ENCODE measurements at places on chromosomes 11 and 22.
A peak's percentile ranks its signal among the peaks of the same experiment; 100 is the strongest.

GRCh38 chr11:20238712-20239111, 78.4 kb upstream of the DBX1 start:
- DNase-seq: peak; percentile 3

DNA sequence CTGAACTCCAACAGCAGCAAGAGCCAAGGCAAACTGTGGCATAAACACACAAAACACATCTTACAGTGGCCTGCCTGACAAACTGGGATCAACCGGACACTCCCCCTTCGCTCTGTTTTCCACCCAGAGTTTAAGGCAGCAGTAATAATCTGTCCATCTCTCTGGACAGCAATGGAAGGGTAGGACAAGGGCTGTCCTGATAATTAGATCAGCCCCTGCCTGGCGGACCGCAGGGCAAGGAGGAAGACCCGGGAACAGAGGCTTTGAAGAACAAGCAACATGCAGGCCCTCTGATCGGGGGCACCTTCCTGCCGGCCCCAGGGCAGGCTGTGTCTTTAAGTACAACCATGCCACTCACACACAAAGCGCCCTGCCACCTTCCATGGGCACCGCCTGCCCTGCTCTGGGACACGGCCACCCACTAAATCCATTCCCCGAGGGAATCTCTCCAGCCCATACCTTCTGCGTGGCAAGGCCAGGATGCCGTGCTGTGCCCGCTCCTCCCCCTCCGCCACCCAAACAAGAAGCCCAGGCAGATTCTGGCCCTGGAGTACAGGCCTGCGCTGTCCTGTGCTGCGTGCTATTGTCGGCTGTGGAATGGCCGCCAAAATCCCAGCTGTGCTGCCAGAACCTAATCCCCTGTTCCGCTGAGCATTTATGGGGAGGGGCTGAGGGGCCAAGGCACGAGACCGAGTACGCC, 38.8 kb downstream of the NUMA1 start:
- DNase-seq: peak; percentile 52

DNA sequence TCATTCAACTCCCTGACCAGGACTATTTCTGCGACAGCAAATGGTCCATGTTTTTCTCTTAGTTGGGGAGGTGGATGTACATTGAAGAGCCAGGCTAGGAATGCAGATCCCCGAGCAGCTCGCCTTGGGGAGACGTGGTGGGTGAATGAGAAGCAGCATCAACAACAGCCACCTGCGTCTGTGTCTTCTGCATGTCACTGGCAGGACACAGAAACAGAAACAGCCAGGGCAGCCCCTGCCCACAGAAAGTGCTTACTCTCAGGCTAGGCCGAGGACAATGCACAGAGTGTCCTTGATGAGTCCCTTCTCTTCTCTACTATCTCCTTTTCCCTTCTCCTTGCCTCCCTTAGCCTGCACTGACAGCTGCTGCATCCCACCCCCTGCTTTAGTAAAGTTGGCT, 541.9 kb upstream of the CADM1 start:
- no peak for DNase-seq

GRCh38 chr11:35907648-35908431, 36.0 kb upstream of the LDLRAD3 start:
- peak; percentile 34 for DNase-seq

DNA sequence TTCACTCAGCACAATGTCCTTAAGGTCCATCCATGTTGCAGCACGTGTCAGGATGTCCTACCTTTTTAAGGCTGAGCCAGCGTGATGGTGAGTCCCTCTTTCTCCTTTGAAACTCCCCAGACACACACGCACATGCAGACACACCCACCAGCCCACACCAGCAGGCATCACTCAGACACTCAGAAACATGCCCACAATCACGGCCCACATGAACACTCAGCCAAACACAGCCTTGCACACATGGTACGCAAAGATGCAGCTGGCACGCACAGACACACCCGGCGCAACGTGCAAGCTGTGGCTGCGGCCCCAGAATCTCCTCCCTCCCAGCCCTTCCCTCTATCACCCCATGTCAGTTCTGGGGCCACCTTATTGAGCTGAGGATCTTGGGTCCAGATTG, 8.0 kb downstream of the FADS3 start:
- no peak for DNase-seq

DNA sequence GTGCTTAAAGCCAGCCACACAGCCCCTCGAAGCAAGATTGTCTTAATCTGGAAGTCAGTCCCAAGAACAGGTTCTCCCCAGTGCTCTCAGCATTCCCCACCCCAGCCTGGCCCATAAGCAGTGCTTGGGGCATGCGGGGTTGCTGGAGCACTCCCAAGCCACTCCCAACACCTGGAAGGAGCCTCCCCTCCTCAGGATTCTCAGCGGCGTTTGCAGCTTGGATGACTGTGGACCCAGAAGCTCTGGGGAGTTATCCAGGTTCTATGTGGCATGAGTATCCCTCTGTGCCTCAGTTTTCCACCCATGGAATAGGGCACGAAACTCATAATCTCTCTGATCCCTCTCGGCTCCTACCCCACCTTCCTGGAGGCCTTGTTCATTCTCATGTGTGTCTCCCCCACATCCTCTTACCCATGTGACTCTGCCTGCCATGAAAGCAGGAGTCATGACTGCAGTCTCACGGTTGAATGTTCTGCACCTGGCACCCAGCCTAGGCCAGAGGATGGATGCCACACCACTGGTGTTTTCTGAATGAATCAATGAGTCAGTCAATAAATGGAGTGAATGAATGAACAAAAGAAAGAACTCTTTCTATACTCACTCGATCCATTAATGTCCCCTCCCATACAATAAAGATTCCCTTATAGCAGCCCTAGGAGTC, 33.4 kb upstream of the WNT7B start:
- DNase-seq: no peak

GRCh38 chr22:44391481-44392445, 79.0 kb upstream of the SHISAL1 start:
- no peak for DNase-seq

DNA sequence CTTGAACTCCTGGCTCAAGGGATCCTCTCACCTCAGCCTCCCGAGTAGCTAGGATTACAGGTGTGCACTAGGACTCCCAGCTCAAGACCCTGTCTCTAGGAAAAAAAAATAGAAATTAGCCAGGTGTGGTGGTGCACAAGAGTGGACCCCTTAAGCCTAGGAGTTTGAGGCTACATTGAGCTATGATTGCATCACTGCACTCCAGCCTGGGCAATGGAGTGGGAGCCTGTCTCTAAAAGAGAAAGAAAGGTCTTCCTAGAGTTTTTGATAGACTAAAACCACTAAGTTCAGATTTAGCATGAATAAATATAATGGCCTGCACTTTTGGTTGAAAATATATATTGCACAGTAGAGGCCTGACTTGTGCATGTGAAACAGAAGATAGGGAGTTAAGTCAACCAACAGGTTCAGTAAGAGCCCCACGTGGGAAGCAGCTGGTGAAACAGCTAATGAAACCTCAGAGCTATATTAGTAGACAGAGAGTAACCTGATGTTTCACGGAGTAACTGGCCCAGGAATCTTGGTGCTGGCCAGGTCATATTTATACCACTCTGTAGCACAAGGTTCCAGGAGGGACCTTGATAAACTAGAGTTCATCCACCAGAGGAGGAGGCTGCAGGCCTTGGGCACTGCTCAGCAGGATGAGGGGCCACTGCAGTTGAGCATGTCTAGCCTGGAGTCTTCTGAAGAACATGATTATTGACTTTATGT, 4.6 kb upstream of the MICAL3 start:
- no peak for DNase-seq

DNA sequence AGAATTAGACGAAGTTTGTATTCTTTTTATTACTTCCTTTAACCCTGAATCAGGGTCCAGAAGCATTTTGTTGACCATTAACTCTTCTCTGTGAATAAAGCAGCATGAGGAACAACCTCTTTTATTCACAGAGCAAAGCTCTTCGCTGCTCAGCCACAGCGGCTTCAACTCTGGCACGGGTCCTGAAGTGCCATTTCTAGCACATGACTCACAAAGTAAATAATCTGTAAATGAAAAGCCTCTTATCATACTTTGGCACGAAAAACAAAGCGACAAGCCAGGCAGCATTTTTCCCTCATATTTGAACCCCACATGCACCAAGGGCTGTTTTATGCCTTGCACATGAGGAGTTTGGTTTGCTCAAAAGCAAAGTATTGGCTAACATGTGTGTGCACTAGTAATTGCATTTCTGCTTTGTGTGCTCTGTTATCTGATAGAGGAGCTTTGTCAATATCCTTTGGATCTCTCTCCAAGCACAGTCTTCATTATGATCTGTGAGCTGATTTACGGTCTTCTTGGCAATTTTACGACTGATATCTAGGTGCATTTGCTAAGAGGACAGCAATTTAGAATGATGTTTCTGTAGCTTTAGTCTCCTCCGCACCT, 33.0 kb upstream of the APOBEC3A start:
- DNase-seq: peak; percentile 91

DNA sequence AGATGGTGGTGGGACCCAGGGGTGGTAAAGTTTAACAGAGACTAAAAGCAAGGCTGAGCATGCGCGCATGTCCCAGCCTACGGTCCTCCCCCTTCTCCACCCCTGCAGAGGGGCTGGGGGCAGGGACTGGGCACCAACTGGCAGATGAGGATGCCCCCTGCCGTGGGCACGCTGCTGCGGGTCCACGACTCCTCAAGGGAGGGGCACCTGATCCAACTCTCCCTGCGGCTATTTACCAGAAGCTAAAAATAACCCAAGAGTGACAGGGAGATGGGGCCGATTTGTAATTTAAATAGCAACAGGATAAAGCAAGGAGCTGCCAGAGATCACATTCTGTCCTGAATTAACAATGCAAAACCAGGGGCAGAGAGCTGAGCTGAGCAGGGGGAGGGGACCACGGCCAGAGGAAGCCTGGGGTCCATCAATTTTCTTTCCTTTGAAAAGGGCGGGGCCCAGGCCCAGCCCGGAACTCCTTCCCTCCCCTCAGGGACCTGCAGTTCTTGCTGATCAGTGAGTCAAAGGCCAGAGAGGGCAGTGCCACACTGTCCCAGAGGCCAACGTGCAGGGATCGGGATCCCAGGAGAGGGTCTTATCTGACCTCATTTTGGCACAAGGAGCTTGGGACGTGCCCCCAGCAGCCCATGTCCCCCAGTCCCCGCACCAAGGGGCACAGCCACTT, 8.1 kb upstream of the DGKZ start:
- no peak for DNase-seq

GRCh38 chr11:76885390-76886097, 24.8 kb downstream of the ACER3 start:
- peak; percentile 68 for DNase-seq

DNA sequence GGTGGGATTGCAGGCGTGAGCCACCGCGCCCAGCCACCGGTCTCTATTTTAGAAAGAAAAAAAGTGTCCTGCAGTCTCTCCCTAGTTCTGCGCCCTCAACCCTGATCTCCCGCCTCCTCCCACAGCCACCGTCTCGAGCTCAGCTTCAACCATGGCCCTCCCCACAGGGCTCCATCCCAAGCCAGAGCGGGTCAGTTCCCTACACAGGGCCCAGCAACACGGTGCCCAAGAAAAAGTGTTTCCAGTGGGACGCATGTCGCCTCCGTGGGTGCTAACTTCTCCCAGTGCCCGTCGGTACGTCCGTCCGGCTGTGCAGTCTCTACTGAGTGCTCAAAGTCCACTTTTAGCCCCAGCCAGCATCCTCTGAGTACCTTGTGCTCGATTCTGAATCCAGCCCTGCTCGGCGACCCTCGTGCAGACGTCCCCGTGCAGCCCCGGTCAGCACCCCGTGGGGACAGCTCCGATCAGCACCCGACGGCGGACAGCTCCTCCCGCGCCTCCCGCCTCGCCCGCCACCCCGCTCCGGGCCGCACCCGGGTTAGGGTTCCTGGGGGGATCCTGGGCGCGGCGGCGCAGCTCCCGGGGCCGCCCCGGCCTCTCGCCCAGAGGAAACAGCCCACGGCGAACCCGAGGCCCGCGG, 657 bp upstream of the MAPK8IP2 start:
- DNase-seq: no peak

DNA sequence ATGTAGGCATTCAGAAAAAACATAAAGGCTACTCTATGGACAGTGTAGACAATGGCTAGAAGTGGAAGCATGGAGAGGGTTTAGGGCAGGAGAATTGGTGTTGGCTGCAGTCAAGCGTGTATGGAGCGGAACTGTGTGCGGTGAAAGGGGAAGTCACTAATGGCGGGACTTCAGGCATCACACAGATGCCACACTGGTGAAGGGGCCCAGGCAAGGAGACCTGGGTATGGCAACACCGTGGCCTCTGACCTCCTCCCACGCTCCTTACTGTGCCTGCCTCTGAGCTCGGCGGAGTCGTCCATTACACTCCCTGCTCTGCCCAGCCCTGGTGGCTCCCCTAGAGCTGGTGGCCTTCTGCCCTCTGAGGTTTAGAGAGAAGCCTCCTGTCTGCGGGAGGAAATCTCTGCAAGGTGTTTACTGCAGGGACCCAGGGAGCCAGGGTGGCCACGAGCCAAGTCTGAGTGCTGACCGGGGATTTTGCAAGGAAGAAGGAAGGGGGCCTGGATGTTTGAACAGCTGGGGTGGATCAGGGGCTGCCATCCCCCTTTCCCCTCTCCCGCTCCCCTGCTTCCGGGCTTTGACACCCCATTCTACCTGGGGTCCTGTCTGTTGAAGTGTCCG, 75.1 kb upstream of the TSPAN18 start:
- DNase-seq: no peak

- no peak for DNase-seq
Observed at GRCh38 chr11:94664346-94664745, 97.2 kb downstream of the PIWIL4 start.

DNA sequence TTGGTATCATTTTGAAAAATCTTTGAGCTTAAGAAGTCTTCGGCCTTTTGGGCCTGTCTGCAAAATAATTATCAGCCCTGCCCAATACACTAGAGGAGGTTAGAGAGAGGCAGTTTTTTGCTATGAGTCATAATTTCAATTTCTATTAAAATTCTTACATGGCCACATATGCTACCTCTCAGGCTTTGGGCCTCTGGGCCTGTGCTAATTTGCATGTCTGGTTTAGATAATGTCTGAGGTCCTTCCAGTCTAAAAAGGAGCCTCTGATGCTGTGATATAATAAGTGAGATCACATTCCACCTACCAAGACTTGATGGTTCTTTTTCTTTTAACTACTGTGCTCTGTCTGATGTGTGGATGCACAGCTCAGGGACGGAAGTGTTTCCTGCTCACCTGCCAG, 70.8 kb downstream of the KCNJ1 start:
- no peak for DNase-seq

DNA sequence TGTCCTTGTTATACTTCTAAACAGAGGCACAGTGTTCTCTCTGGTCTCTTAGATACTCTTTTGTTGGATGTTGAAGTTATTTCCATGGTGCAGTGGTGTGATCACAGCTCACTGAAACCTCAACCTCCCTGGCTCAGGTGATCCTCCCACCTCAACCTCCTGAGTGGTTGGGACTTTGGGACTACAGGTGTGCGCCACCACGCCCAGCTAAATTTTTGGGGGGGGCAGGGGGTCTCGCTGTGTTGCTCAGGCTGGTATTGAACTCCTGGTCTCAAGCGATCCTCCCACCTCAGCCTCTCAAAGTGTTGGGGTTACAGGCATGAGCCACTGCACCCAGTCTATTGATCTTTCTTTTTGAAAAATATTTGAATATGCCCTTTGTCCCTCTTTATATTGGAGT, 14.9 kb downstream of the ZNF74 start:
- DNase-seq: no peak

GRCh38 chr11:64164392-64165312, 1.3 kb downstream of the MACROD1 start:
- DNase-seq: no peak
